Myometrial cell (primary cell): ENCODE measurements at places on chromosomes 5 and 9. TPM values are rescaled to one million over a fixed set of nuclear protein-coding genes. Genes with fewer than 3 reads are reported as not detected.

The GPR150 gene
- 0.18 and 0.86 TPM in 2 replicates for total RNA-seq

The ANKRD33B gene
- 1.9 and 2.3 TPM in 2 replicates for total RNA-seq

The WNT8A gene
- total RNA-seq, result not detected in 2 replicates

The SLC6A3 gene
- total RNA-seq, result not detected in 2 replicates

The SLC45A2 gene
- total RNA-seq, result not detected in 2 replicates

The FOXD4L3 gene
- total RNA-seq, result not detected in 2 replicates

The FRRS1L gene
- total RNA-seq, result under 0.01 and 0.29 TPM in 2 replicates

The RANBP17 gene
- 7.2 and 30.7 TPM in 2 replicates for total RNA-seq

The FAM169A gene
- total RNA-seq, result 0.29 and 1.1 TPM in 2 replicates
